ENCODE measurements at places on chromosomes 7 and 10.
A peak's percentile ranks its signal among the peaks of the same experiment; 100 is the strongest.

DNA sequence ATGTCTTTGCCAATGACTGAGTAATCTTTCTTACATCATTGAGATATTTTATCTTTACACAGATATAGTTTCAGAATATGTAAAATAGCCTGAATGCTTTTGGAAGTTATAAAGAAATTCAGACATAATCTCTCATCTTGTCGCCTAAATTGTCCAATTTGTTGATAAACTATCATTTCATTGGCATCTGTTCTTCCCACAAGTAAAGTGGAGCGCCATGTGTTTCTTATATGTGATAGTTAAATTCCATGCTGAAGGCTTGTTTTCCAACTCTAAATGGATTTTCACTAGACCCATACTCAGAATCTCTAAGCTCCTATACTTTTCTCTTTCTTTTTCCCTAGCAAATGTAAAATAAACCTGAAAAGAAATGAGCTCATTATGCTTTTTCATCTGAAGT is 640.1 kb upstream of the MBL2 start:
- no peak for DNase-seq

- DNase-seq, result no peak
Observed at GRCh38 chr10:33335801-33336581, 1.5 kb upstream of the NRP1 start.

GRCh38 chr10:84291384-84291783 is 37.0 kb upstream of the CCSER2 start:
- no peak for DNase-seq

- DNase-seq, result peak; percentile 20
Observed at GRCh38 chr7:51067757-51068156, 248.9 kb downstream of the COBL start.
